ENCODE measurements at places on chromosomes 7 and 10. TPM values are rescaled to one million over a fixed set of nuclear protein-coding genes. Genes with fewer than 3 reads are reported as not detected.

The IDI2 gene
- total RNA-seq: not detected

The SH2D4B gene
- total RNA-seq: not detected

The CPA2 gene
- total RNA-seq: not detected

The ZNF783 gene
- total RNA-seq: 10.6 TPM

The HYAL4 gene
- not detected for total RNA-seq

The SLC25A40 gene
- total RNA-seq: 11.2 TPM

The AP5Z1 gene
- 38.0 TPM for total RNA-seq

The GPER1 gene
- 3.4 TPM for total RNA-seq

The LANCL2 gene
- 8.3 TPM for total RNA-seq

The PIK3AP1 gene
- not detected for total RNA-seq

The STEAP1 gene
- total RNA-seq: 10.3 TPM

The CYP3A7 gene
- total RNA-seq: not detected
